Tracheal epithelial cell (primary cell): ENCODE measurements at places on chromosomes 12 and 14. TPM values are rescaled to one million over a fixed set of nuclear protein-coding genes. Genes with fewer than 3 reads are reported as not detected.

The AICDA gene
- 0.48 TPM in 1 of 2 replicates, not detected in the other for total RNA-seq

The LBHD2 gene
- total RNA-seq, result not detected in 2 replicates

The TAS2R10 gene
- total RNA-seq, result 0.21 and 0.24 TPM in 2 replicates

The IL22 gene
- not detected in 2 replicates for total RNA-seq

The TMPO gene
- 56.1 and 81.6 TPM in 2 replicates for total RNA-seq

The TPPP2 gene
- total RNA-seq, result not detected in 2 replicates

The RNASE4 gene
- total RNA-seq, result 7.2 and 10.1 TPM in 2 replicates

The HOXC4 gene
- total RNA-seq, result under 0.01 TPM in 1 of 2 replicates, not detected in the other

The BTG1 gene
- total RNA-seq, result 16.8 and 21.7 TPM in 2 replicates

The DAO gene
- total RNA-seq, result not detected in 2 replicates

The GLIPR1L1 gene
- total RNA-seq, result not detected in 2 replicates

The ACACB gene
- total RNA-seq, result 1.3 and 1.9 TPM in 2 replicates

The CCDC184 gene
- not detected in 2 replicates for total RNA-seq

The RABGGTA gene
- total RNA-seq, result 53.9 and 65.1 TPM in 2 replicates

The TMTC2 gene
- 7.7 and 8.5 TPM in 2 replicates for total RNA-seq

The PZP gene
- not detected in 2 replicates for total RNA-seq

The CCDC198 gene
- total RNA-seq, result under 0.01 and 6.5 TPM in 2 replicates

The PMCH gene
- total RNA-seq, result 0.64 TPM in 1 of 2 replicates, not detected in the other

The MLXIP gene
- 11.1 and 11.7 TPM in 2 replicates for total RNA-seq

The GPR135 gene
- total RNA-seq, result 0.43 and 0.96 TPM in 2 replicates

The PRPF40B gene
- total RNA-seq, result 11.1 and 14.5 TPM in 2 replicates

The MAP1LC3B2 gene
- 0.43 and 0.48 TPM in 2 replicates for total RNA-seq

The GLT8D2 gene
- total RNA-seq, result 0.43 and 2.9 TPM in 2 replicates

The KRT1 gene
- not detected in 2 replicates for total RNA-seq

The PTPN21 gene
- 4.3 and 4.7 TPM in 2 replicates for total RNA-seq

The KRT7 gene
- 775 and 1,618 TPM in 2 replicates for total RNA-seq

The RFLNA gene
- 12.0 TPM in 1 of 2 replicates, not detected in the other for total RNA-seq

The AQP5 gene
- 0.43 TPM in 1 of 2 replicates, not detected in the other for total RNA-seq

The CD69 gene
- total RNA-seq, result 0.48 TPM in 1 of 2 replicates, not detected in the other

The HCAR3 gene
- 1.1 and 8.9 TPM in 2 replicates for total RNA-seq
